ENCODE measurements at places on chromosomes 11 and 22.
A peak's percentile ranks its signal among the peaks of the same experiment; 100 is the strongest.

- DNase-seq, result no peak
- no peak overlapping the region for H3K4me3 ChIP-seq
- H3K27me3 ChIP-seq, result no peaks in the 10 kb centered on the region
- no peaks in the 10 kb centered on the region for H3K4me1 ChIP-seq
- H3K36me3 ChIP-seq, result no peaks in the 10 kb centered on the region
- H3K27ac ChIP-seq, result no peak overlapping the region
Observed at GRCh38 chr11:127130321-127130720, 129.8 kb upstream of the KIRREL3 start.

DNA sequence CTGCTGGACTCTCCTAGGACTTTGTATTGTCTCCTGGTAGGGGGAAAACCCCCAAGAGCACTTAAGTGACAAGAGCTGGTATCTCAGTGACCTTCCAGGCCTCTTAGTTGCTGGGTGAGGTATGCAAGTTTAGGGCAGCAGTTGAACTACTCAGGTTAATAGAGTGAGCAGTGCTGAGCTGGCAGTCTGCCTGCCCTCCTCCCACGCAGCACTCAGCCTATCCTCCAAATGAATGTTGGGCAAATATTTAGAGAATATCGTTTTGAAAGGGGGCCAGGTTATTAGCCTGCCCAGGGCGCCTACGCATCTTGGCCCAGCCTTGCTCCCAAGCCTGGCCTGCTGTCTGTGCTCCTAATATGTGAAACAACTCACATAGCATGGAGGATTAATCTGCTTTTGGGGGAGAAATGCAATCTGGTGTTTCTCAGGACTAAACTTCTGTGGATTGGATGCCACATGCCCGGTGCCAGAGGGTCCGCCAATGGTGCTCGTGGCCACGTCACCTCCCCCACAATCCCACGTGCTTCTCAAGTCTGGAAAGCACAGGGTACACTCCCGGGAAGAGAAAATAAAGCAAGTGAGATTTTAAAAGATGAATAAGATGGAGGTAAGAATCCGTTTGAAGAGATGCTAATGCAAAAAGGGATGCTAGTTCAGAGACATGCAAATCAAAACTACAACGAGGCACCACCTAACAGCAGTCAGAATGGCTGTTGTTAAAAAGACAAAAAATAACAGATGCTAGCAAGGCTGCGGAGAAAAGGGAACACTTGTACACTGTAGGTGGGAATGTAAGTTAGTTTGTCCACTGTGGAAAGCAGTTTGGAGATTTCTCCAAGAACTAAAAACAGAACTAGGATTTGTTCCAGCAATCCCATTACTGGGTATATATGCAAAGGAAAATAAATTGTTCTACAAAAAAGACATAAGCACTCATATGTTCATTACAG lies 67.7 kb downstream of the SPON1 start:
- H3K4me3 ChIP-seq, result no peak overlapping the region
- H3K27me3 ChIP-seq, result no peaks in the 10 kb centered on the region
- H3K27ac ChIP-seq, result no peak overlapping the region
- H3K4me1 ChIP-seq, result no peaks in the 10 kb centered on the region
- DNase-seq, result no peak
- H3K36me3 ChIP-seq, result no peaks in the 10 kb centered on the region

GRCh38 chr22:38881464-38881871 lies 9.5 kb upstream of the CBX6 start:
- DNase-seq, result no peak
- H3K4me1 ChIP-seq, result no peaks in the 10 kb centered on the region
- no peak overlapping the region for H3K27ac ChIP-seq
- no peak overlapping the region for H3K4me3 ChIP-seq
- no peaks in the 10 kb centered on the region for H3K27me3 ChIP-seq

DNA sequence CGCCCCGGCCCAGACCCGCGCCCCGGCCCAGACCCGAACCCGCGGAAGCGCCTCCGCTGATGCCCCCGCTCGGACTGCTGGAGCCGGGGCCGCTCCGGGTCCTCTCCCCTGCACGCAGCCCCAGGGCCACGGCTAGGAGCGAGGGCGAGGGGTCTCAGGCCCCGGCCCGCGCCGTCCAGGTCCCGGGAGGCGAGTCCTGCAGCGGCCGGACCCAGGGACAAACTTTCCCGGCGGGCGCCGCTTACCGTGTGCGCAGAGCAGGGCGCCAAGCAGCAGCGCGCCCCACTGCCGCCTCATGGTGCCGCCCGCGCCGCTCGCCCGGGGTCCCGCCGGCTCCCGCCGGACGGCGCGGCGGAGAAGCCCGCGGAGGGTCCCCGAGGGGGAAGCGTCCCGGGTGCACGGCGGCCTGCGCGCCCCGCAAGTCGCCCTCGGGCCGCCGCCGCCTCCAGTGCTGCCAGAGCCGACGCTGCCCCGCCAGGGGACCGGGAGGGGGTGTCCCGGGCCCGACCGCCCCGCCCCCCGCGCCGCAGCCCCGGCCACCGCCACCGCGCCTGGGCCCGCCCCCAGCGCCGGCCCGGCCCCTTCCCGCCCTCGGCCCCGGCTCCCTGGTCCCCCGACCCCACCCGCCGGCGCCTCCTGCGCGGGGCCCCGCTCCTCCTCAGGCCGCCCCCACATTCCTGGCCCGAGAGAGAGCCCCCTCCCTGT lies at the start of gene LRP4:
LRP4 (minus strand) TSS at position 468 of the 705 bp plus-strand sequence; CDS start at position 297, 171 bp downstream.
- peaks cover 15% of the 10 kb centered on the region for H3K4me1 ChIP-seq
- H3K27ac ChIP-seq, result no peak within 1 kb of the TSS
- no peaks in the 10 kb centered on the region for H3K36me3 ChIP-seq
- peak within 1 kb of the TSS; percentile 60 for H3K4me3 ChIP-seq

DNA sequence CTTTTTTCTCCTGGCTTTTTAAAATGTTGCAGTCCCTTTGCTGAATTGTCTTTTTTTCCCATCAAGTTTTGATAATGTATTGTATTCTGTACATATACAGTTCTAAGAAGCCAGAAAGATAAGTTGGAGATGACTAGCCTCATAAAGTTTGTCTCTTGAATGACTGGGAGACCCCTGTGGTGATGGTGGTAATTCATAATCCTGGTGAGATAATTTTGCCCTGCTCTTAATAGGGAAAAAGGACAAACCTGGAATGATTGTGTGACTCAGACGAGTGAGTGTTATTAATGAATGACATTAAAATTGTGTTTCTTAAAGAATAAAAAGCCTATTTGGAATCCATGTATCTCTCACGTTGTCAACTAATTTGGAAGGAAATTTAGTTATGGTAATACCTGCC lies 1.2 kb downstream of the HIKESHI start:
- no peaks in the 10 kb centered on the region for H3K27me3 ChIP-seq
- no peak overlapping the region for H3K27ac ChIP-seq
- H3K36me3 ChIP-seq, result no peaks in the 10 kb centered on the region
- H3K4me3 ChIP-seq, result peak overlapping the region; percentile 95
- H3K4me1 ChIP-seq, result no peaks in the 10 kb centered on the region

- no peak overlapping the region for H3K27ac ChIP-seq
- H3K4me3 ChIP-seq, result no peak overlapping the region
- H3K27me3 ChIP-seq, result no peaks in the 10 kb centered on the region
- no peaks in the 10 kb centered on the region for H3K4me1 ChIP-seq
- no peaks in the 10 kb centered on the region for H3K36me3 ChIP-seq
Observed at GRCh38 chr11:47152953-47153950, 23.4 kb downstream of the ARFGAP2 start.
